ENCODE measurements at places on chromosomes 12 and 14.

DNA sequence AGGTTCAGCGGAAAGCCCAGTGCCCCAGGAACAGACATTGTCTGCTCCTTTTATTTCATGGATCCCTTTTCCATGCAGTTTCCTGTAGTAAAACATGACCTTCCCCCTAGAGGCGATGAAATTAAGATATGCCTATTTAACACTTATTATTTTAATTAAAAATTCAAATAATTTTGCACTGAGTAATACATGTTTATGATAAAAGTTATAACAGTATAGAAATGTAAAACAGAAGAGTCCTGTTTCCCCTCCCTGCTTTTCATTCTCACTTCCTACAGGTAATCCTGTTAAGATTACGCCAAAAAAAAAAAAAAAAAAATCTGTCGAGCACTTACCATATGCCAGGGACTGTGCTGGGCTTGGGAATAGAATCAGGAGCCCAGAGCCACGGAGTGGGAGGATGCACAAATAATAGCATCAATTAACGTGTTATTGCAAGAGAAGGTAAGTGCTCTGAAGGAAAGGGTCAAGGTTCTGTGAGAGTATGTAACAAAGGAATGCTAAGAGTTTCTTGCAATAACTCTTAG is 830 bp upstream of the LPCAT3 start:
- DNase-seq: no peak

GRCh38 chr12:116137318-116137717 is 140.2 kb downstream of the MED13L start:
- no peak for DNase-seq

GRCh38 chr12:52523824-52524223 is 3.6 kb upstream of the KRT5 start:
- DNase-seq: no peak

DNA sequence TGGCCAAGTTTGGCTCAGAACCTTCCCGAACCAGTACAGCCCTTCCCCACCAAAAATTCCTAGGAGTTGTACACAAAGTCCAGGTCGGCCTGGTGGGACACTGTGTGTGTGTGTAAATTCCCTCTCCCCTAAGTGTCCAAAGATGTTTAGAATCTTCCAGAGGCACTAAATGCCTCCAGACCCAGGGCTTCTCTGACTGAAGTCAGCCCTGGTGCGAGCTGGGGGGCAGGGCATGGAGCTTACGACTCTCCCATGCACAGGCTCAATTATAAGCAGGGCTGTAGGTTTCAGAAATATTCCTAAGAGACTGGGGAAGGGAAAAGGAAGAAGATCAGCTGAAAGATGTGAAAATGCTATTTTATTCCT is 106.9 kb upstream of the ATF7IP start:
- no peak for DNase-seq

DNA sequence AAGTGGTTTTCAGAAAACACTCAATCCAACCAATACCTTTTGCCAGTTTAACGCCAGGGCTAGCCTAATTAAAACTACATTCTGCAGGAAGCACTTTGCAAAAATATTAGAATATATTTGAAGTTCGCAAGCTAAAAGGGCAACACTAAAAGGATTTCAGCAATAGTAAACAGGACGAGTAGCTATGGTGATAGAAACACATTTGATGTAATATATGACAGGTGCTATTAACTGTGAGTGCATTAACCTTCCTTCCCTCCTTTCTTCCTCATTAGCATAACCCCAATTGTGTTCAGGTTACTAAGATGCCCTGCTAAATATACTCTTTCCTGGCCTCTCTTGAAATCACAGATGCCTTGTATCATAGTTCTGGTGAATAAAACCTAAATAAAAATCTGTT is 85.6 kb upstream of the TMCC3 start:
- no peak for DNase-seq

GRCh38 chr12:4133029-4133428 is 140.5 kb upstream of the CCND2 start:
- no peak for DNase-seq

DNA sequence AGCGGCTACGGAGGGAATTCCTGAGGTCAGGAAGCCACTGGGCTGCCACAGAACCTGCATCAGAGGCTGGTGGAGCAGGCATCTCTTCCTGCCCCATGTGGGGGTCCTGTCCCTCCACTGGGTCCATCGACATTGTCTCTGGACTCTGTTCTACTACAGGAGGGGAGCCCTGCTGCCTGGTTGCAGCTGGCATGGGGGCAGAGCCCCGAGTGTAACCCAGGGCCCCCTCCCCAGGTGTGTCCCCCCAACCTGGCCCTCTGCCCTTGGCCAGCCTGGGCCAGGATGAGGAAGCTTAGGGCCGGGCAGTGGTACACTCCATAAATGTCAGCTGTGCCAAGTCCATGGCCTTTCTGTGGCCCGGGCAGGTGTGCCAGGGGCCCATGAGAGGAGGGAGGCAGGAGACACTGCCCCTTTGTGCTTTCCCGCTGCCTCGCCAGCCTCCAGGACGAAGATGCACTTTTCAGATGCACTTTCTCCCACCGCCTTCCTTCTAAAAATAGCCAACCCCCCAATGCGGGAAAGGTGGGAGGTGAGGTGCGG is 4.0 kb upstream of the EXOC3L4 start:
- no peak for DNase-seq

- DNase-seq: no peak
Observed at GRCh38 chr12:122747224-122748135, 5.1 kb upstream of the DENR start.

GRCh38 chr12:120855823-120856588 is 48.2 kb downstream of the SPPL3 start:
- no peak for DNase-seq
